Suppressor macrophage treated with lipopolysaccharide for 1 hour (primary cell): ENCODE measurements at places on chromosomes 1 and 21.

DNA sequence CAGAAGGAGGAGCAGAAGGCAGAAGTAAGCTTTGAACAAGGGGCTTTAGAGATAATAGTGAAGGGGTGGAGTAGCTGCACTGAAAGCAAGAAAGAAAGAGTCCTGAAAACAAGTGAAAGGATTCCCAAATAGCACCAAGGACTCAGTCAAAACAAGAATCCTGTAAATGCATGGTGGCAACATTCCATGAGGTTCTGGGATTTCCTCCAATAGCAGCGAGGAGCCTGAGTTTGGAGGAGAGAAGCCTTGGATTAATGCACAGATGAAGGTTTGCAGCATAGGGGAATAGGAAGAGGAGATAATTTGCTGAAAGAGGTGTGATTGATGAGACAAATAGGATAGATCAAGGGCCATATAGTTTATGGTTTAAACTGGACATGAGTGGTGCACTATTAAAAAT lies 10.9 kb downstream of the KRTAP22-2 start:
- no peak for DNase-seq

- DNase-seq, result peak; percentile 57
Observed at GRCh38 chr1:24910751-24911650, 19.1 kb downstream of the RUNX3 start.

DNA sequence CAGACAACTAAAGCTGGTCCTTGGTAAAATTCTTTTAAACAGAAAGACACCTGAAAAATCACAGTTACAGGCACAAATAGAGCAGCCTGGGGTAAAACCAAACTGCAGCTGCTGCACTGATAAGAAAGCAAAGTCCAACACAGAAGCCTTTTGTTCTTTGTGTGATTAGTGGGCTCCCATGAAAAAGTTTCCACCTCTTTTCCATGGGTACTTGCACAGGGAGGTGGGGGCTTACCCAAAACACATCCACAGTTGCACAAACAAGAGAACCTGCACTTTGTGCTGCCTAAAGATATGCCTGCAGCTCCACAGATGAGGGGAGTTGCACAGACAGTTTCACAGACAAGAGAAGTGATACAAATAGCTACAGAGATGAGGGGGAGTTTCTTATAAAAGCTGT lies 106.7 kb upstream of the SLC5A9 start:
- no peak for DNase-seq

- no peak for DNase-seq
Observed at GRCh38 chr1:30684881-30685795, 38.2 kb downstream of the MATN1 start.

- no peak for DNase-seq
Observed at GRCh38 chr21:35981514-35982070, 78.7 kb downstream of the SETD4 start.

GRCh38 chr1:66539491-66539890 lies 5.5 kb downstream of the SGIP1 start:
- no peak for DNase-seq

GRCh38 chr1:217053676-217054075 lies 330.4 kb upstream of the ESRRG start:
- DNase-seq, result no peak
